HFF-Myc (cell line): ENCODE measurements at places on chromosomes 7 and 10.
A peak's percentile ranks its signal among the peaks of the same experiment; 100 is the strongest.

DNA sequence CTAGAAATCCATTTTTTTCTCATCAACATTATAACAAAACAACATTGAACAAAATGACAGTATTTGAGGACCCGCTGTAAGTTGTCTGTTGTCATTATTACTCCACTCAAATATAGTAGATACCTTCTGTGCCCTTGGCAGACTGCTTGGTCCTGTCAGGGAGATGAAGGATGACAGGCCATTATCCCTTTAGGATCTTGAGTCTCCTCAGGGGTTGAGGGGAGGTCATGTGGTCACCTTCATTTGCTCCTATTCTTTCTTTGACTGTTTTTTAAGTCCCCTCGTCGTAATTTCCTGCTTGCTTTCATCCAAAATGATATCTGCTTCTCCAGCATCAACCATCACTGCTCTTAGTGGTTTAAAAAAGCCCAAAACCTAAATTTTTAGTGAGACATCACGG lies 2.6 kb upstream of the PIP4K2A start:
- no peak for DNase-seq

DNA sequence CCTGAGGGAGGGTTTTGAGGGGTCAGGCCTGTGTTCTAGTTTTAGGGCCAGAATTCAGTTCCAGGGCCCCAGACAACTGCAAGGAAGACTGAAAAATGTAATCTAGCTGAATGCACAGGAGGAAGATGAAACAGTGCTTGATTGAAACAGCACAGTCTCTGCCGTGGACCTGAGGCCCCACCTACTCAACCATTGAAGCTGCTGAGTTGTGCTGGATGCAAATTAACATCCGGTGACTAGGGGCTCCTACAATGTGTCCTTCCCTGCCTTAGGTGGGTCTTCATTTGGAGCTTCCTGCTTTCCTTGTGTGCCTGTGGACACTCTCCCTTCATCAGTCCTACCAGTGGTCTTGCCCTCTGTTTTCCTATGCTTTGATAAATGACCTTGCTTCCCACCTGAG lies 5.7 kb downstream of the GLRX3 start:
- DNase-seq = no peak

DNA sequence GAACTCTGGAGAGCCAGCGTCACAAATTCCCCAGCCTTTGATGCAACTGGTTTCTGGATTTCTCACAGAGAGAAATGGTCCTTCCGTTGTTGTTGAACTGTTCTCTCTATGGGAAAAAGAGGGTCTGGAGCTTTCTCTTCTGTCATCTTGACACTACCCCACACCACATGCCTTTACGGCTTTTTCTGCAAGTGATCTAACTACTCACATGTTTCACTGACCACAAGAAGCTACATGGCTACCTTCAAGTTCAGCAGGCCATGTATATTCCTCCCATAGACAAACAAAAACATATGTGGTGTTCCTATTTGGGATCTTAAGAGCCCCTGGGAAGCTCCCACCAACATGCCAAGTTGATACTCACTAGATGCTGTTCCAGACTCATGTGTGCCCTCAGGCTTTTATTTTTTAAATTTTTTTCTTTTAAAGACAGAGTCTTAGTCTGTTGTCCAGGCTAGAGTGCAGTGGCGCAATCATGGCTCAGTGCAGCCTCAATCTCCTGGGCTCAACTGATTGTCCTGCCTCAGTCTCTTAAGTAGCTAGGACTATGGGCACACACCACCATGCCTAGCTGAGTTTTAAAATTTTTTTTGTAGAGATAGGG lies 72.0 kb downstream of the RNF216 start:
- no peak for DNase-seq

GRCh38 chr7:22586786-22587140 lies 86.8 kb upstream of the STEAP1B start:
- no peak for DNase-seq

GRCh38 chr10:50648089-50648934 lies 24.6 kb upstream of the SGMS1 start:
- no peak for DNase-seq

- no peak for DNase-seq
Measured at GRCh38 chr7:130896898-130897514, 163.0 kb upstream of the KLF14 start.

GRCh38 chr10:127561647-127562046 lies 12.5 kb downstream of the NPS start:
- no peak for DNase-seq

DNA sequence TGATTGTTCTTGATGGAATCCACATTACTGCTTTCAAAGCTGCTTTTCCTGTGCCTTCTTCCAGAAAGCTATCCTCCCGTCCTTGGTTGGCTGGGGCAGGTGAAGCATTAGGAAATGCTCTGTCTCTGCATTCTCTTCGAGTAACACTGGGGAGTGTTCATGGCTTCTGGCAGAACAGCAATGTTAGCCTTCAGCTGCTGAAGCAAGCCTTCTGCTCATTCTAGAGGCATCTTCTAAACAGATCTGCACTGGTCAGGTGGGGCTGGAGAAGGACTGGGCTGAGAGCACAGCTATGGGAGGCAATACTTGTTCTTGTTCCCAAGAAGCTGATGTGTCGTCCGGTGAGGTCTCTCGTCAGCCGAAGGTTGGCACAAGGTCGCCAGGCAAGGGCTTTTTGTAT lies 80.6 kb downstream of the MGMT start:
- DNase-seq = no peak

DNA sequence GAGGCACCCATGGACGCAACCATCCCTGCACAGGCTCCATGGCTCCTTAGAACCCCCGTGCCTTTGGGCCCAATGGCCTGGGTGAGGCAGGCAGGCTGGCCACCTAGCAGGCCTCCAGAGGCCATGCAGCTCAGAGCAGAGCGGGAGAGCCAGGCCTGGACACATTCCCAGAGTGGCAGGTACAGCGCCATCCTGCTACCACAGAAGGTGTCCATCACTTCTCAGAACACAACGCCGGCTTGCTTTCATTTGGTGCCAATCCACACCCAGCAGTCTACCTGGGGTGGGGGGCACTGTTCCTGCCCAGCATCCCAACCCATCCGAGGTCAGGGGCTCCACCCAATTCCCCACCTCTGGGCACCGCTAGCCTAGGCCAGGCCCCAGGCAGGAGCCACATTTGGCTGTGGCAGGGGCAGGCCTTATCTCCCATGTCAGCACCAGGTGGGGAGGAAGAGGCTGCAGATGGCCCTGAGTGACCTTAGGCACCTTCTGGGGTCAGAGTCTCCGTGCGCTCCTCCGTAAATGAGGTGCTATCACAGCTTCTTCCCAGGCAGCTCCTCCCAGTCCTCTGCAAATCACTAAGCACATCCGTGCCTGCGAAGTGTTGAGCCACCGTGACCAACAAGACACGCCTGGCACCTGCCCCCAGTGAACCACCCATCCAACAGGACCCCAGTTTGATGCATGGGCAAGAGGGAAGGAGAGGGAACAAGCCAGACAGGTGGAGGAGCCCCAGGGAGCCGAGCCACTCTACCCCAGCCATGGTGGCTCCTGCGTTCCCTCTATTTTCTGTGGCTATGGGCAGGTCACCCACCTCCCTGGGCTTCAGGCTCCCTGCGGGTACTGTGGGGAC lies 14.2 kb downstream of the KCNH2 start:
- no peak for DNase-seq

DNA sequence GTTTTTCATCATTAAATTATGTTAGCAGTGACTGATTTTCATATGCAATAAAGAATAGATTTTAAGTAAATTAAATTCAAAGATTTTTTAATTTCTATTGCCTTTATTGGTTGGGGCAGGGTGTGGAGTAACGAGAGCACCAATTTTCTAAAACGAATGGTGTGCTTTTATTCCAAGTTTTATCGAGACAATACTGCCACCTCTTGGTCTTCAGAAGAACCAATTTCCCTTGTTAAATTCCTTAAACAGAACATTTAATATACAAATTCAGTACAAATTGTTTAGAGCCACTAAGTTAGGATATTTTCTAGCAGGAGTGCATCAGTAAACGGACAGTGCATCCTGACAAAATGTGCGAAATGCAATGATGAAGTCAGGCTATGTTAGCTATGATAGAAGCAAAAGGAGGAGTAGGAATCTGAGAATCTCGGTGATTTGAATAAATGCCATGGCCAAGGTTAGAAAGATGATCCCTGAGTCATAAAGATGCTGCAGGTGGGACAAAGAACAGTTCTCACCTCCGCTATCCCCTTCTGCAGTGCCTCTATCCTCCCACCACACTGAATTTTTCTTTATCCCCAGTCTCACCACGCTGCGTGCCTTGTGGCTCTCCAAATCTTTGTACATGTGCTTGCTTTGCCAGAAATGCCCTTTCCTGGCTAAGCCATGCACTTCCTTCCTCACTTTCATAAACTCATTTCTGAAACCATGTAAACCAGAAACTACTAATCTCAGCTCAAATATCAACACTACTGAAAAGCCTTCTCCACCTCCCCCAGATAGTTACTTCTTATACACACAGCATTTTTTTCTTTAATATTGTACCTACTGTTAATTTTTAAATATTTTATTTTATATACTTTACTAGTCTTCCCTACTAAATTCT lies 31.9 kb upstream of the AGBL3 start:
- no peak for DNase-seq

DNA sequence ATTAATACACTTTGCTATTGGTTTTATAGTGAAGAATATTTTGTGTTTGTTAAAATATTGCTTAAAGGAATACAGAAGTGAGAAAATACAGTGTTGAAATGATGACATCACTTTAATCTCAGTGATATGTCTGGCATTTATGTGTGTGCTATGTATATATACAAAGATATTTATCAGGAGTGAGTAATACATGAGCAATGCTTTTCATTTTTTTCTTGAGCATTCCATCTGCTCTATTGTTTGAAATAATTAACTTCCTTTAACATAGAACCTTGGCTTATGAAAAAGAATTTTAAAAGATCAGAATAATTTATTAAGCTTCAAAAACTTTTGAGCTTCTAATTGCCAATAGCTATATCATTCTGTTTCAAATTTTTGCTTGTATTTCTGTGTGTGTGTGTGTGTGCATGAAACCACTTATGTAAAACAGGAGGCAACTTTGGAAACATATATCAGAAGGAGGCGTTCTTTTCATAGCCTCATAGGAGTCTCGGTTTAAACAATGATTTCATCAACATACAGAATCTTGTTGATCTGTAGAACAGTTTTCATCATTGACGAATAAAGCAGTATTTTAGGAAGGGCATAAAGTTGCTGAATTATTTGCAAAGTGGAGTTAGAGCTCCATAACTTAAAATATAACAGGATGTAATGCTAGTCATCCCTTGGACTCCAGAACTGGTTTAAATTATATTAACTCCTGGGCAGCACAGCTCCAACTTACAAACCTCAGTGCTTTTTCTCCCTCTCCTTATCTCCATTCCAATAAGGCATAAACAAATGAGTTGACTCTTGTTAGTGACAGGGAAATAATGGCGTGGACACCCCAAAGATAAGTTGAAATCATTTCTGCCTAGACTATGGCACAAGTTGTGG lies 228.4 kb upstream of the DGKB start:
- DNase-seq = peak; percentile 6

- no peak for DNase-seq
Measured at GRCh38 chr10:14048930-14049613, 281.7 kb downstream of the FRMD4A start.

GRCh38 chr7:125085084-125085483 lies 155.5 kb upstream of the POT1 start:
- no peak for DNase-seq

- no peak for DNase-seq
Measured at GRCh38 chr10:117432866-117433265, 57.6 kb upstream of the PDZD8 start.

DNA sequence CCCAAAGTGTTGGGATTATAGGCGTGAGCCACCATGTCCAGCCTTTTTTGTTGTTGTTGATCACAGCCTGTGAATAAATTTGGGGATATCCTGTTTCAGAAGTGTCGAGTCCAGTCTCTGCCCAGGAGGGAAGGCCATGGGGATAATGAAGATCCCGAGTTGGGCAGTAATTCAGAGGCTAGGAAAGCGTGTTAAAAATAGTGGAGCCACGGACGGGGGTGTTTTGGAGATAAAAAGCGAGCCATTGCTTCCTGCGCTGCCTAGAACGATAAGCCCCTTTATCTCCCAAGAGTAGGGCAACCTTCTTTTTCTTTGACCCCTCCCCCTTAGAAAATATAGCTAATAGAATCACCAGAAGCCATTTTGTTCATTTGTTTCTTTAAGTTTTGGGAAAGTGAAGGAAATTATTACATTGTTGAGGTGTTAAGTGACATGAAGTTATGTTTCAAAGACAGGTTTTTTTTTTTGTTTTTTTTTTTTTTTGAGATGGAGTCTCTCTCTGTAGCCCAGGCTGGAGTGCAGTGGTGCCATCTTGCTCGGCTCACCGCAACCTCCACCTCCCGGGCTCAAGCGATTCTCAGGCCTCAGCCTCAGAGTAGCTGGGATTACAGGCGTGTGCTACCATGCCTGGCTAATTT lies 43.3 kb downstream of the IL15RA start:
- no peak for DNase-seq

GRCh38 chr10:109922976-109923921 lies at the start of gene XPNPEP1:
Gene XPNPEP1, minus strand, starts transcription at chr10:109923511. Its CDS starts 78 bp downstream, at chr10:109923433.
- no peak for DNase-seq

- DNase-seq = no peak
Measured at GRCh38 chr10:105259201-105259600, 618.1 kb downstream of the SORCS3 start.

DNA sequence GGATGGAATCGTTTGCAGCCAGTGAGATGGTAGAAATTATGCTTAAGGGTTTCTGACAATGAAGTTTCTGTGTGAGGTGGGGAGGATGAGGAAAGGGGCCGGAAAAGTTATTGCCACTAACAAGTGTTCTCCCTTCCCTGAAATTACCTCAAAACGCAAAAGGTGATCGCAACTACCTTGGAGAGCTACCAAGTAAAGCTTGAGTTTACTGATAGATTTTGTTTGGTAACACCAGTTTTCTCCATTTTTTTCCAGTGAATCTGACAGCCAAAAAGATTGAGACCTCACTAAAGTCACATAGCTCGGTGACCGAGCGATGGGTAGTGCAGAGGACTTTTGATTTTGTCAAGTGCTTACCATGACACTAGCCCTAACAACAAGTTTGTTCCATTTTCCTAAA lies 1.6 kb downstream of the SUV39H2 start:
- no peak for DNase-seq

GRCh38 chr10:113562704-113563103 lies 9.9 kb downstream of the HABP2 start:
- DNase-seq = no peak

- DNase-seq = no peak
Measured at GRCh38 chr10:12097791-12098190, 29.0 kb downstream of the DHTKD1 start.

- no peak for DNase-seq
Measured at GRCh38 chr10:31508882-31509281, 189.9 kb downstream of the ZEB1 start.

DNA sequence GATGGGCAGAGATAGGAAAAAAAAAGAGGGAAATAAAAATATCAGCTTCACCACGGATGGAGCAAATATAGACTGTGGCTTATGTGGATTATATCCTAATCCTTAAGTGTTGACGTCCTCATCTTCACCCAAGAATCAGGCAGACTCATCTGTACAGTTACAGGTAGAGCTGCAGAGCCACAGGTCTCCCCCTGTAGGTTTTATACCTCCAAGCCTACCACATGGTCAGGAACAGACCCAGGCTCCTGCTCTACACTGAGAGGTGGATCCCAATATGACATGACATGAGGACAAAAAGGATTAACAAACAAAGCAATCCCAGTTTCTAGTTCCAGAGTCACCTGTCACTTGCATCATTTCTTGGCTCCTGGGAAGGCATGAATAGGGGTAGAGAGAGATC lies 400.8 kb downstream of the SEMA3D start:
- no peak for DNase-seq
